COLO829 (cell line): ENCODE measurements at places on chromosomes 6 and 20.

DNA sequence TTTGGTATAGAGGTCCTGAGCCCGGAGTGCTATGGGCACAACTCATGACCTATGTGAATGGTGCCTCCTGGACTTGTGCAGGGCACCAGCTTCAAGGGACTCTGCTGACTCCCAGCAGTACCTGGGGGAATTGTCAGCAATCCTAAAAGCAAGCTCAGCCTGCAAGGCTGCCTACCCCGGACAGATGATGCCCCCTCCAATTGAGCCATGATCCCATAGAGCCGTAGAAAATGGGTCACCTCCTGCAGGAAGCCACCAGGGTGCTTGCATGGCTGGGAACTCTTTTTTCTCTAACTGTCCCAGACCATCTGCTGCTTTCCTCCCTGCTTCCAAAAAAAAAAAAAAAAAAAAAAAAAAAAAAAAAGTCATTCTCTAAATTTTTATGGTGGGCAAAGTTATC, 12.9 kb upstream of the PRND start:
- DNase-seq = no peak

DNA sequence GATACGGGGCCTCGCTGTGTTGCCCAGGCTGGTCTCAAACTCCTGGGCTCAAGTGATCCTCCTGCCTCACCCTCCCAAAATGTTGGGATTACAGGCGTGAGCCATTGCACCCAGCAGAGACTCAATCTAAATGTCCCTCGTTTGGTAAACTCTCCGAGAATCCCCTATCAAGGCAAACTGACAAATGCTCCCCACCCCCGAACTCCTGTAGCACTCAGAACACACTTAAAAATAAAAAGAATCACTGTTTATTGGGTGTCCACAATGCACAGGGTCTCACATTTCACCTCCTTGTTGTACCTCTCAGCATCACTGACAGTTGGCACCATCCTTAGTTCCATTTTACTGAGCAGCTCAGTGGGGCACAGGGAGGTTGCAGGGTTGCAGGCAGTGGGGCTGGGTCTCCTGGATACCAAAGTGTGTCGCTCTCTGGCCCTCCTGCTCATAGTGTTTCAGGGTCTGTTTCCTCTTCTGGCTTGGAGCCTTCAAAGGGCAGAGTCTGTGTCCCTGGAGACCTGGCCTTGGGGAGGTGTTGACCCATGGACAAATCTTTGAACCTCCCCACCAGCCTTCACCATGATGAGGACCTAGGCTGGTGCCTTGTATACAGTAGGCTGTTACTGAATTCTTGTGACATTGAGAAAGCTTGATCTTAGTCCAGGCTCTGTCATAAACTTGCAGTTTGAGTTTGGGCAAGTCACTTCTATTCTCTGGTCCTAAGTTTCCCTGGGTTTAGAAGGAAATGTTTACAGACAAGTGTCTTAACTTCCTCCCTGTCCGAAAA, 8.5 kb upstream of the SRC start:
- DNase-seq = no peak

DNA sequence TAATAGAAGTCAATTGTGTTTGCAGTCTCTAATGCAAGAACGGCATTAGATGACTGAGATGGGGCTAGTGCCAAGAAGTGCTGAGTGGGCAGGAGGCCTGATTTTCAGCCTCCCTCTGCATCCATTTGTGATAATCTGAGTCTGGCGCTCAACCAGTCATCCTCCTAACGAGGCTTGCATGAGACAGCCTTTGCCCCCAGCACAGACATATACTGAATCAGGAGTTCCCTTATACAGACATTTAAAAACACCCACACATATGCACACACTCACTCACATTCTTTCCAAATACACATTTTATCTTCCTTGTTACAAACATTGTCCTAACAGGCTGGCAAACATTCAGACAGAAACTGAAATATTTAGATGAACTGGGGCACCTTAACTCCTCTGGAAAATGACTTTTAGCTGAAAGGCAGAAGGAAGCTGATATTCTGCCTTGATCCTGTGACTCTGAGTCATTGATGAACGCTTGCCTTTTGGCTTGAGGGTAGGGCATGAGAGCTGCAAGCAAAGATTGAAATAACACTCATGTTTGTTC, 562.3 kb downstream of the DHX35 start:
- DNase-seq = peak; percentile 58

GRCh38 chr6:31690231-31691077, 9.6 kb upstream of the LY6G5C start:
- DNase-seq = no peak

GRCh38 chr20:5969348-5969935, 19.0 kb downstream of the MCM8 start:
- no peak for DNase-seq

GRCh38 chr20:59183751-59184150, 20.1 kb downstream of the ZNF831 start:
- no peak for DNase-seq
